ENCODE measurements at places on chromosomes 12 and 14.

DNA sequence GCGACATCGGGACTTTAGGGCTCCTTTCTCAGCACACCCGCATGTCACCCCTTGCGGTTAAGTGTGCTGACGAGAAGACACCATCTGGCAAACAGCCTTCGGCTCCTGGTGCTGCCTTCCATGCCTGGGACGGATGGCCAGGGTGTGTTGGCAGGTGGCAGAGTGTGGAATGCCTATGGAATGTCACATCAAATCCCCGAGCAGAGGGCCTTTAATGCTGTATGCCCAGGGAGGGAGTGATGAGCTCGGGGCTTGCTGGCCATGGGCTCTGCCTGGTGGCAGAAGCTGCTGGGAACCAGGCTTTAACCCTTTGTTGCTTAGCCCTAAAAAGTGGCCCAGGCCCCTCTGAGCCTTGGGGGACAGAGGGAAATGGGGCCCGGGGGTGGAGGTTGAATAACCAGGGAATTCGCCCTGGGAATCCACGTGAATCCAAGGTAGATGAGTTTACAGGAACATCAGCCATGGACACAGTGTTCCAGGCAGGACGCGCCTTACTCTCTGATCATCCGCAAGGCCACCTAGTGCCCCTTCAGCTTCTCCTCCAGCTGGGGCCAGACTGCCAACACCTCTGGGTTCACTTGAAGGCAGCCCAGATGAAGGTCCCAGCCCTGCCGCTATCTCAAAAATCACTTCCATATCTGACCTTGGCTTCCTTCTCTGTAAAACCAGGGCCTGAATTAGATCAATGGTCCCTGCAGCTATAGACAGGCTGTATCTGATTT lies 17.4 kb downstream of the FAM181A start:
- no peak for DNase-seq

DNA sequence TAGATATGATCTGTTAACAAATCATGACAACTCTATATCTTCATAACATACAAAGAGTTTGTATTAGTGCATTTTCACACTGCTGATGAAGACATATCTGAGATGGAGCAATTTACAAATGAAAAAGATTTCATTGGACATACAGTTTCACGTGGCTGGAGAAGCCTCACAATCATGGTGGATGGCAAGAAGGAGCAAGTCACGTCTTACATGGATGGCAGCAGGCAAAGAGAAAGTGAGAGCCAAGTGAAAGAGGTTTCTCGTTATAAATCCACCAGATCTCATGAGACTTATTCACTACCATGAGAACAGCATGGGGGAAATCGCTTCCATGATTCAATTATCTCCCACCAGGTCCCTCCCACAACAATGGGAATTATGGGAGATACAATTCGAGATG lies 157.6 kb downstream of the DUSP6 start:
- no peak for DNase-seq

DNA sequence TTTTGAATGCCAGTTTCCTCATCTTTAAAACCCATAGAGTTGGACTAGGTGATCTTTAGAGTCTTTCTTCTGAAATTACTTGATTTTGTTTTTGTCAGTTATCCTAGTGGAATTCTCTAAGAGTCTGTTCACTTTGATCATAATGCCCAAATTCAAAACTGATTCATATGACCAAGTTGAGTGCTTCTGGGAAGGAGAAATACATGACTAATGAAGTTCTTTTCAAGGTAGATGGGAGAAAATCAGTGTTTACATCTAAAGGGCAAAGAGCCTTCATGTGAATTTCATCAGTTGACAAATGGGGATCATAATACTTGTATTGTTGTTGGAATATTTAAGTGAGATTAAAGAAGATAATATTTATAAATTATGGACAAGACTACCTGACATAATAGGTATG lies 53.2 kb downstream of the ERC1 start:
- no peak for DNase-seq

GRCh38 chr12:42346403-42347002 lies 20.5 kb downstream of the PPHLN1 start:
- no peak for DNase-seq

DNA sequence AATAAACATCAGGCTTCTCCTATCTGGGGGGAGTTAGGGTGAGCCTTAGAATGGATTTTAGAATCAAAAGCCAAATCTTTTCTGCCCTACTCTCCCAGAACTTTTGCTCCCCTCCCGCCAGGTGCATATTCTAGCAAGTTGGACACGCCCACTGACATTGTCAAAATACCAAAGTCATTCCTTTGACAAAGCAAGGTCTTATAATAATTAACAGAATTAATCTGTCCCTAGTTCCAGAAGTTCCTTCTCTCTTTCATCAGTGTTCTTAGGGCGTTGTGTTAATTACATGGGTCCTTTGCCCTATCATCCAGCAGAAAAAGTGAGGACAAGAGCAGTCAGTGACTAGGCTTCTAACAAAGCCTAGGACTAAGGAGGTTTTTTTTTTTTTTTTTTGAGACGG lies 2.4 kb downstream of the PRR13 start:
- DNase-seq: no peak

DNA sequence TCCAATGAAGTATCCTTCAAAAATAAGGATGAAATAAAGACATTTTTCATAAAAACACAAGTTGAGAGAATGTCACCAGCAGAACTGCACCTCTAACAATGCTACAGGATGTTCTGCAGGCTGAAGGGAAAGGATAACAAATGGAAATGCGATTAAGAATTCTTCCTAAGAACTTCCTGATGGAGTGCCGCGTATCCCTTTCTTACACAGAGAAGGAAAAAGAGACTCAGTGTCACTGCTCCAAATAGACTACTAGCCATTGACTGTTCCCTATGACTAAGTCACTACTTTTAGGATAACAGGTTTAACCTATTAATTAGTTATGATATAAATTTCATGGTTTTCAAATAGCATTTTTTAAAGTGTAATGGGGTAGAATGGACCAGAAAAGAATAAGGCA lies 3.2 kb downstream of the ANO2 start:
- no peak for DNase-seq

- DNase-seq: no peak
These were observed 30.5 kb downstream of the RAD9B start for GRCh38 chr12:110532644-110533043.

GRCh38 chr14:67942080-67942710 lies 122.6 kb downstream of the RAD51B start:
- DNase-seq: no peak

DNA sequence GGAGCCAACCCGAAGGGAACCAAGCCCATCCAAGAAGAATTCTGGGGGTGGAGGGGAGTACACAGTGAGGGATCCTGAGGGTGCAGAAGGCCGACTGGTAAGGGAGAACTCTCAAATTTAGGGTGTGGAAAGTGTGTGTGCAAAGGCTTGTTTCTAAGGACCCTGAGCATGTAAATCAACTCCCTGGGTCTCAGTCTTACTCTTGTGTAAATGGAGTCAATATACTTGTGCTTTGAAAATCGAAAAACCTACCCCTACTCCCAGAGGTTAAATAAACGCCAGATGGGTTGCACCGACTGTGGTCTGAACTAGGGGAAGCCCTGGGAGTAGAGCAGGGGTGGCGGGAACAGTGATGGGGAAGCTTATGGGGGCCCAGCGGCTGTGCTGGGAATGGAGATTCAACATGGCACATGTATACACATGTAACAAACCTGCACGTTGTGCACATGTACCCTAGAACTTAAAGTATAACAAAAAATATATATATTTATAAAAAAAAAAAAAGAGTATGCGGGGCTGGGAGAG lies 6.0 kb downstream of the B4GALNT1 start:
- no peak for DNase-seq

- DNase-seq: no peak
These were observed 513.0 kb downstream of the NRXN3 start for GRCh38 chr14:78683206-78683605.

GRCh38 chr14:68585690-68586089 lies 207.2 kb downstream of the ZFP36L1 start:
- DNase-seq: no peak

- DNase-seq: peak; percentile 60
These were observed 126.0 kb upstream of the KITLG start for GRCh38 chr12:88706286-88706685.

DNA sequence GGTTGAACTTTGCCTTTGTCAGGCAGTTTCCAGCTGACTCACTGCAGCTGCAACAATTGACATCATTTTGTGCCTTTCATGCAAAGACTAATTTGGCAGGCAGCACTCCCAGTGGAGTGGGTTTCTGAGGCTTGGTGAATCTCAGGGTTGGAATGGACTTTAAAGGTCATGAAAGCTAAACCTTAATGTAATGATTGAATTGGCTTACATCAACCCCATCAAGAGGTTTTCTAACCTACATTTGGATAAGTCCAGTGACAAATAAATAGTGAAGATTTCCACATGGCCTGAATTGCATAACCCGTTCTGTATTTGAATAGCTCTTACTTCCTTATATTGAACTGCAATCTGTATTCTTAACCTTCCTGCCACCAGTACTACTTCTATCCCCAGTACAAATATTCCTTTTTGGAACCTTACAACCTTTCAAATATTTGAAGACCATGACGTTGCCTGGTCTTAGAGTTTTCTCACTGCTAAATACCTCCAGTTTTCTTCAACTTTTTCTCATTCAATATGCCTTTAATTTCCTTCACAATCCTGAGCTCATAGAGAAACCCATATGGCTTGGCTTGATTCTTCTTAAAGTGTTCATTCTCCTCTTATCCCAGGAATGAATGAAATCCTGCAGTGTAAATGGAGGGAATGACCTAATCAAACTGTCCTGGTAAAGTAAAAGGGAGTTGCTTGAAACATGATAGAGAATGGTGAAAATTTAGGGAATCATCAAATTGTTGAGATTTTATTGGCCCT lies 168.1 kb upstream of the NOVA1 start:
- peak; percentile 34 for DNase-seq

- DNase-seq: peak; percentile 44
These were observed 72.0 kb downstream of the C12orf56 start for GRCh38 chr12:64318605-64319004.

DNA sequence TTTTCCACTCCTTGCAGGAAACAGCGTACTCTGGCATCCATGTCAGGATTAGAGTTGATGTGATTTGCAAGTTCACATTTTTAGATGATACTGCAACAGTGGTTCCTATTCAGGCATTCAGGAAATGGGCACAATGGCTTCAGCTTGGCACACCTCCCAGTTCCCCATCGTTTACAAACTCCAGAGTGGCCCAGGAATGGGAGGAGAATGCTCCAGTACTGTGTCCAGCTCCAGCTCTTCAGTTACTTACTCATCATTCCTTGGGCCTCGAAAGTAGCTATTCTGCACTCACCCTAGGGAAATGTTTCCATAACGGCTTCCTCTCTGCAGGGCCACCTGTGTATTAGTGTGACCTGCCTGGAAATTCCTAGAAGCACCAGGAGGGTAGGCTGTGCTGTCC lies 239.7 kb upstream of the RGS6 start:
- peak; percentile 41 for DNase-seq

DNA sequence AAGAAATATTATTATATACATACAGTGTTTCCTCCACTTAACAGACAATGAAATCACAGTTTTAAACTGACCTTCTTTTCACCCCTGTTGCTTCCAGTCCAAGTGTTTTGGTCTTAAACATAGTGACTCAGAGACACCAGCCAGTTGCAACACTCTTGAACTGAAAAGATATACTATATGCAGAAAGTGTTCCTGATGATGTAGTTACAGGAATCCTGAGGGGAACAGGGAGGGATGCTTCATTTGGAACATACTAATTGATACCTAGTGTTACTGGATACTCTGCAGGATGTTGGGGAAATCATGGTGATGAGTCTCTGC lies 420.8 kb downstream of the CCDC91 start:
- peak; percentile 83 for DNase-seq

DNA sequence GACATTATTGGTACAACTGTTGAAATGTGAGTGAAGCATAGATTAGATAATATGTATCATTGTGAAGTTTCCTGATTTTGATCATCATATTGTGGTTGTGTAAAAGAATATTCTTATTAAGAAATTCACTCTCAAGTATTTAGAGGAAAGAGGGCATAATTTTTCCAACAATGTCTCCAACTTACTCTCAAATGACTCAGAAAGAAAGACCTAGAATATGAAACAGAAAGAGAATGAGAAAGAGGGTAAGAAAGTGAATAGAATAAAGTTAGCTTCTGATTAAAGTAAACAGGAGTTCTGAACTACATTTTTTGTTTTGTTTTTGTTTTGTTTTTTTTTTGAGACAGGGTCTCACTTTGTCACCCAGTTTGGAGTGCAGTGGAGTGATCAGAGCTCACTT lies 123.0 kb downstream of the CPNE8 start:
- no peak for DNase-seq

- DNase-seq: no peak
These were observed 9.8 kb upstream of the EXD2 start for GRCh38 chr14:69181491-69181890.

DNA sequence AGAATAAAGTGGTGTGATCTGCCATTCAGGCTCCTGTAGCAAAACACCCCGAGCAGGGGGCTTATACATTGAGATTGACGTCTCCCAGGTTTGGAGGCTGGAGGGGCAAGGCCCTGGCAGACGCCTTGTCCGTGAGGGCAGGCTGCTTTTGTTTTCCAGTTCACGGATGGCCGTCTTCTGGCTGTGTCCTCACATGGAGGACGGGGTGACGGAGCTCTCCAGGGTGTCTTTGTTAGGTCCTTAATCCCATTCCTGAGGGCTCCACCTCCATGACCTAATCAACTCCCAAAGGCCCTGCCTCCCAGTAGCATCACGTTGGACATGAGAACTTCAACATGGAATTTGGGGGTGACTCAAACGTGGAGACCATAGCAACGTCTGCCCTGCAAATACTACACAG lies 147.7 kb downstream of the KIF26A start:
- no peak for DNase-seq

DNA sequence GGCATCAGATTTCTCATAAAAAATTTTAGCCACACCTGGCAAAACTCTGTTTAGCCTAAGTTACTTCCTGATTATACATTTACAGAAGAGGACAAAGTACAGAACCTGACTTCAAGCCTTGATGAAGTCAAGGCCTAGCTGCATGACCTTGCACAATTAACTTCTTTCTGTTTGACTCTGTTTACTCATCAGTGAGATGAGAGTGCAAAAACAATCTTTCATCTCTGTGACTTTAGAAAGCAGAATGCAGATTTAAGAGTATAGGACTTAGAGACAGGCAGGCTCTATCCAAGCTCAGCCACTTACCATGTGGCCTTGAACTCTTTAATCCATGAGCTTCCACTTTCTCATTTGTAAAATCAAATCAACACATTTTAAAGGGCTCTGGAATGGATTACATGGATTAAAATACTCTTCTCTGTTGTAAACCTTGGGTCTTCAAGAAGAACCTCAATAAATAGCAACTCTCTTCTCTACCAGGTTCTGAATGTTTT lies 1178.9 kb downstream of the FLRT2 start:
- DNase-seq: no peak

- DNase-seq: no peak
These were observed 22.9 kb upstream of the EVL start for GRCh38 chr14:100042286-100042685.

DNA sequence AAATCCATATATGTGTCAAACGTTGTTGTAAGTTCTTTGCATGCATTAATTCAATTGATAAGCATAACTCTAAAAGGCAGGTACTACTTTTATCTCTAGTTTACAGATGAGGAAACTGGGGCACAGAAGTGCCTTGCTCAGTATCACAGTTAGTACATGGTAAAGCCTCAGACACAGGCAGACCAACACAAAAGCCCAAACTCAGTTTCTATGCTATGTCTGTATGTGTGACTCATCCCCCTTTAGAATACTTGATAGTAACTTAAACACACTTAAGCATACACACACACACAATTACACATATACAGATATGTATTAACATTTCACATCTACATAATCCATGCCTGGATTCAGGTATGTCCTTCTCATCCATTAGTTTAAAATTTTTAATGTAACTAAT lies 88.0 kb downstream of the EPS8 start:
- DNase-seq: peak; percentile 65

- DNase-seq: peak; percentile 61
These were observed 274.7 kb downstream of the EGLN3 start for GRCh38 chr14:33676135-33676566.

Data from MCF 10A (cell line).